ENCODE measurements at places on chromosomes 16 and 17.

DNA sequence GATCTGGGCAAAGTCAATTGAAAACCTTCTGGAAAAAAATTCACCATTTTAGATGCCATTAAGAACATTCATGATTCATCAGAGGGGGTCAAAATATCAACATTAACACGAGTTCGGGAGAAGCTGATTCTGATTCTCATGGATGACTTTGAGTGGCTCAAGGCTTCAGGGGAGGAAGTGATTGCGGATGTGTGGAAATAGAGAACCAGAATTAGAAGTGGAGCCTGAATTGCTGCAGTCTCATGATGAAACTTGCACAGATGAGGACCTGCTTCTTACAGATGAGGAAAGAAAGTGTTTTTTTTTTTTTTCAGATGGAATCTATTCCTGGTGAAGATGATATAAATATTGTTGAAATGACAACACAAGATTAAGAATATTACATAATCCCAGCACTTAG is 12.9 kb downstream of the ITGAX start:
- no peak for DNase-seq

DNA sequence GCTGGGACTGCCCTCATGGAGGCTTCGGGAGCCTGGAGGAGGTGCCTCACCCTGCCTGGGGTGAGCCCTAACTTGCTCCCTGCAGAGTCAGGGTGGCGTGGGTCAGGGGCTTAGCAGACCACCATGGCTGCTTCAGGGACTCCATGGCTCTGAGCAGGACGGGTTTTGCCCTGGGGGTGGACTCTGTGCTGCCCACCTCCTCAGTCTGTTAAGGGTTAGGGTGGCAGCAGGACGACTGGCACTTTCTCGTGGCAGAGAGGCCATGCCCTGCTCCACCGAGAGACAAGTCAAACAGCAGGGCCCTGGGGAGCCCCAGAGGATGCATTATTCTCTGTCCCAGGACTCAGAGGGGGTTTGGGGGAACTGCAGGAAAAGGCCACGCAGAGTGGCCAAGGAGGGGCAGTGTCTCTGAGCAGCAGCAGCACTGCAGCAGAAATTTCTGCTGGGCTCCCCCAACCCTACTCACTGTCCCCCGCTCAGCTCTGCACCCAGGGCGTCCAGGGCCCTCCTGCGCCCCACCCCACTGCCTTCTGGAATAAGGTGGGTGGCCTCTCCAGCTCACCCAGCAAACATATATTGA is 1.8 kb upstream of the PRSS22 start:
- DNase-seq, result no peak

DNA sequence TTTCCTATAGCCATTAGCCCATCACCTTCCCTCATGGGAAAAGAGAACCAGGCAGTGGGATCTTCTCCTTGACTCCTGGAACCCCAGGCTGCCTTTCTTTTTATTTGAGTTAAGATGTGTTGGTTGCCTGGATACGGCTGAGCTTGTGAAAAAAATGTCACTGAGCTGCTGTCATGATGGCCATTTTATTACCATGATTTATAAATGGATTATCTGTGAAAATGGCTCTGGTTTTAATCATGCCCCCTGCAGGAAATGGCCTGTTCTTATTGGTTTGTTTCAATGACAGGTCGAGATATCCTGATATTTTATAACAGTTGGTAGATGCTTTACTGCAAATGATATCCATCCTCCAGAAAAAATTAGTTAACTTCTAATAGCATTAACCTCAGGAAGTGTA is 640.4 kb downstream of the CDH11 start:
- DNase-seq, result no peak

- no peak for DNase-seq
Observed at GRCh38 chr17:71337938-71338337, 782.9 kb upstream of the SOX9 start.

GRCh38 chr16:8173111-8173644 is 417.1 kb downstream of the TMEM114 start:
- no peak for DNase-seq

GRCh38 chr16:84552135-84552534 is 47.7 kb upstream of the MEAK7 start:
- no peak for DNase-seq

- DNase-seq, result no peak
Observed at GRCh38 chr17:32742681-32743538, 134.0 kb downstream of the MYO1D start.

GRCh38 chr17:31798205-31798724 is 60.8 kb downstream of the COPRS start:
- DNase-seq, result no peak

DNA sequence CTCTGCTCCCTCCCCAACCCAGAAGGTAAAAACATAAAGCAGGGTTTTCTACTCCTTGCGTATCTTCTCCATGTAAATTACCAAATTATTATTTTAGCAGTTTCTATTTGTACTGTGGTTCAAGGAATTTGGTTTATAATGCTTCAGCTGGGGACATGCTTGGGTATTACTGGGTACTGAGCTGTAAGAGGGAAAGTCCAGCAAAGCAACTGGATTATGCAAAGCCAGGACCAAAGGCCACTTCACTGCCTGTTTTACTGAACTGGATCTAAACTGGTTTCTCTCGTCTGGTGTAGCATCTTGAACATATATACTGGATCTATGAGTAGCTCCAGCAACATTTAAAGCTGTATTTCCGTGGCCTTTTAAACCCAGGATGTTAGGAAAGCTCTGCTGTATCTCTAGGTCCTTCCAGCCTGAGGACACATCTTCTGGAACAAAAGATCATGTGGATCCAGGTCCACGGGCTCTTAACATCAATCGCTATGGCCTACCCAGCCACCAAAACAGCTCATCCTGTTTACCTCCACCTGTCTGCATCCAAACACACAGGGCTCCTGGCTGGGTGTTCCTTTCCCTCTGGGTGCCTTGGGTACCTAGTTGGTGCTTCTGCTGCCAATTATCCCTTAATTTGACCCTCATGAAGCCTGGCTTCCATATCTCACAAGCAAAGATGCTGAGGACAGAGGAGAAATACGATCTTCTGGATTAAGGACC is 7.2 kb downstream of the PMP22 start:
- DNase-seq, result no peak

- no peak for DNase-seq
Observed at GRCh38 chr16:59259950-59260319, 525.8 kb upstream of the GOT2 start.

GRCh38 chr17:19448341-19449268 is 37.6 kb downstream of the RNF112 start:
- no peak for DNase-seq

DNA sequence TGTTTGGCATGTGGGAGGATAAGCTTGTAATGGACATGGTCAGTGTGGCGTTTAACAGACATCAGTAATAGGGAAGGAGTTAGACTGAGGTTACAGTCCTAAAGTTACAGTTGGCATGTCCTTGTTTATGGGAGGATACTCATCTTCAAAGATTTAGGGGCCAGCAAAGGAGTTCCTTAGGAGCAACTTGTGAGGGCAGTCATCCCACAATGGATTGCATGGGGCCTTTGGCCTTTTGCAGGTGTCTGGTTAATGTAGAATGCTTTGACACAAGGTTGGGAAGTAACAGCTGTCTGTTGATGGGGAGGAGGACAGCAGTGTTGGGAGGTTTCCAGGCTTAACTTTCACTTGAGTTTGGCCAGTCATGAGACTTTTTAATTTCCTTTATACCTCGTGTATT is 2.2 kb downstream of the NUBP1 start:
- DNase-seq, result no peak

GRCh38 chr16:77327717-77328116 is 107.1 kb downstream of the ADAMTS18 start:
- no peak for DNase-seq

- no peak for DNase-seq
Observed at GRCh38 chr17:61157246-61157886, 242.3 kb upstream of the TBX2 start.

GRCh38 chr16:50185005-50185505 is 31.9 kb downstream of the TENT4B start:
- no peak for DNase-seq

- no peak for DNase-seq
Observed at GRCh38 chr16:86213437-86214205, 296.7 kb upstream of the FOXF1 start.

GRCh38 chr17:45834471-45835396 is 9.9 kb upstream of the SPPL2C start:
- DNase-seq, result no peak

GRCh38 chr17:42744283-42744805 is 496 bp downstream of the EZH1 start:
- peak; percentile 73 for DNase-seq

- no peak for DNase-seq
Observed at GRCh38 chr16:77336637-77337036, 98.2 kb downstream of the ADAMTS18 start.

DNA sequence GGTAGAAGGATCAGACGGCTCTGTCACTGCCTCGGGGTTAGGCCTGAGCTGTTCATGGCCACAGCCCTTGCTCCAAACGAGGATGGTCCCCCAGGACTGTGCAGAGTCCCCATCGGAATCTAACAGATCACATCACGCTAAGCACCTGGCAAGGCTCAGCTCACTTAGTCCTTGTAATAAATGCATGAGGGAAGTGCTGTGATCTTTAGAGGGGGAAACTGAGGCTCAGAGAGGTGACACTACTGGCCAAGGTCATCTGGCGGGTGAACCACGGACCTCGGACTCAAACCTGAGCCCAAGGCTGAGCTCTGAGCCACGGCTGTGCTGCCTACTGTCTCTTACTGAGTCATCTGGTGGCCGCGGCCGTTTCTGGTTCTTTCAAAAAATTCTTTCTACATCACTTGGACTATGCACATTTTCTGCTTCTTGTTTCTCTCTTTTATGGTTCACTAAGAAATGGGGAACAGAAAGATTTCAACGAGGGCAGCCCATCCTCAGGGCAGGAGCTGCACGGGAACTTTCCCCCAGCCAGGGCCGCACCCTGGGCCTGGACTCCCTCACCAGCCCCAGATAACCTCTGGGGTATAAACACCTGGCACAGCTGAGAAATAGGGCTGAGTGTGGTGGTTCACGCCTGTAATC is 55.6 kb downstream of the COTL1 start:
- DNase-seq, result no peak

DNA sequence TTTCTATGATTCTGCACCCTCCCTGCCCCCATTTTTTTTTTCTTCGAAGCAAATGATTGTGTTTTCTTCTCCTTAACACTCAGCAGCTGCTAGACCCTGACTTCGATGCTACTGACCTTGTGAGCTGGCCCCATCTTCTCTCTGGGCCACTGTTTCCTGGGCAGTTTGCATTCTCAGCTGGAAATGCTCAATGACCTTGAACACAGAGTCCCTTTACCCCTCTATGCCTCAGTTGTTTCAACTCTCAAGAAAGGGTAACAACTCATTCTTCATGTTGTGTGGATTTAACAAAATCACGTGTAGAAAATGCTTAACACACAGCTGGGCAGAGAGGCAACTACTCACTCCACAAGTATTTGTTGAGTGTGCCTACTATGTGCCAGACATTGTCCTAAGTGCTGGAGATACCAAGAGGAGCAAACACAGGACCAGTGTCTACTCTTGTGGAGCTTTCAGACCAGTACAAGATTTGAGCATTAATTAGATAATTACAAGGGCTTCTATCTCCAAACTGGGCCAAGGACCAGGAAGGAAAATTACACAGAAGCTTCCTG is 66.2 kb downstream of the IQCK start:
- no peak for DNase-seq

- no peak for DNase-seq
Observed at GRCh38 chr17:55430541-55431288, 9.1 kb upstream of the MMD start.

DNA sequence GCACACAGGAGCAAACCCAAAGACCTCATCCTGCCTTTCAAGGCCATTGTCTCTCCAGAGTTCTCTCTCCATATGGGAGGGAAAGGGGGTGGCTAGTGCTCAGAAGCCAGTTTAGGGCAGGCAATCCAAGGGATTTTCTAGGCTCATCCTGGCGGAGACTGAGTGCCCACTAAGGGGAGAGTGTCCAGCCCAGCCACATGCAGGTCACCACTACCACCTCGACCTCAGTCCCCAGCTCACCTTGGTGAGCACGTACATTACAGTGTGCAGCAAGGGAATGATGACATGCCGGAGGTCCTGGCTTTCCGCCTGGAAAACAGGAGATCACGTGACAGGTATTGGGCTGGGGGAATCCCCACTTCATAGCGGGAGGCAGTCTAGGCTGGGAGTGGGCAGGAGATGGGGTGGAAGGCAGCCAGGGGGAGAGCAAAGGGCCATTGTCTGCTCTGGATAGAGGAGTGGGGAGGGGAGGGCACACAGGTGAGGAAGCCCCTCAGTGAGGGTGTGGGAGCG is 29.9 kb downstream of the PIK3R6 start:
- no peak for DNase-seq

DNA sequence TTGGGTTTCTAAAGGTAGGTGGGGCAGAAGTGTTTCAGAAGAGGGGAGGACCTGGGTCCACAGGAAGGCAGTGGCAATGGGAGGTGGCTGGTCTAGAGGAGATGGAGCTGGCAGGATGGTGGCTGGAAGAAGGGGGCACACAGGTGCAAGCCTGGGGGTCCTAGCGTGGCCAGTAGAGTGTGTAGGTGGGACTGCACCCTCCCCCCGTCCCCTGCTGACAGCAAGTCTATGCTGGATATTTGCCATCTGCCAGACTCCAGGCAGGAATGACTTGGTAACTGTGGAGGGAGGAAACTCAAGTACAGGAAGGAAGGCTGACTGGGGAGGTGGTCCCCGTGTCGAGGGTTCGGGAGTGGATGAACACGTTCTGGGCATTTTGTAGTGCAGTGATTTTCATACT is 8.6 kb downstream of the MED9 start:
- no peak for DNase-seq

- no peak for DNase-seq
Observed at GRCh38 chr16:12265108-12265507, 288.6 kb downstream of the SNX29 start.

GRCh38 chr17:48767263-48767774 is 38.8 kb upstream of the HOXB13 start:
- no peak for DNase-seq

- peak; percentile 52 for DNase-seq
Observed at GRCh38 chr17:64491034-64491860, 5.6 kb downstream of the POLG2 start.

GRCh38 chr17:17505151-17505550 is 9.0 kb upstream of the RASD1 start:
- no peak for DNase-seq

- no peak for DNase-seq
Observed at GRCh38 chr16:58733248-58733670, 857 bp downstream of the GOT2 start.

DNA sequence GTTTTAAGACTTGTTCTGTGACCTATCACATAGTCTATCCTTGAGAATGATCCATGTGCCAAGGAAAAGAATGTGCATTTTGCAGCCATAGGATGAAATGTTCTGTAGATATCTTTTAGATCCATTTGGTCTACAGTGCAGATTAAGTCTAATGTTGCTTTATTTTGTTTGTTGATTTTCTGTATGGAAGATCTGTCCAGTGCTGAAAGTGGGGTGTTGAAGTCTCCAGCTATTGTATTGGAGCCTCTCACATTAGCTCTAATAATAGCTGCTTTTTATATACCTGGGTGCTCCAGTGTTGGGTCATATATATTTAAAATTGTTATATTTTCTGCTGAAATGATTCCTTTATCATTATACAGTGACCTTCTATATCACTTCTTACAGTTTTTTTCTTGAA is 155.6 kb upstream of the MON1B start:
- DNase-seq, result no peak

All from activated naive CD4-positive, alpha-beta T cell treated with Interleukin-2 at 50 U/mL for 16 hours (primary cell).